Posterior vena cava (tissue), 2 donors: ENCODE measurements at places on chromosomes 4 and X. TPM values are rescaled to one million over a fixed set of nuclear protein-coding genes. Genes with fewer than 3 reads are reported as not detected.

- no peak for DNase-seq
Measured at GRCh38 chr4:176988226-176988625, 195.5 kb upstream of the VEGFC start.

GRCh38 chr4:184763150-184763780 is 29.4 kb upstream of the CENPU start:
- DNase-seq, result no peak

- DNase-seq, result no peak
Measured at GRCh38 chr4:152485726-152486276, 50.1 kb downstream of the FBXW7 start.

- DNase-seq, result no peak
Measured at GRCh38 chrX:3362956-3363355, 16.5 kb upstream of the MXRA5 start.

DNA sequence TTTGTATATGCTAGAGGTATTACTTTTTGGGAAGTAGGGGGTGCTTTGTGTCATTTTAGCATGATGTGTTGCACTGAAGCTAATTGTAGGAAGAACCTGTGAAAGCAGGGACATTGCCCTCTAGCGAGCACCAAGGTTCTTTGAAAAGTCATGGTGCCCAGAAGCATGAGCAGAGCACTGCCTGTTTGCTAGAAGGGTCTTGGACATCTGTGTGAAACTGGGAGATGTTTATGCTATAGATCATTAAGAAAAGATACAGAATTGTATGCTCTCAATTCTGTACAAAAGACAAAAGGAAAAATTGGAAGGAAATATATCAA is 14.7 kb downstream of the GRPR start:
- no peak for DNase-seq

Gene SPATA18
- 5.8 TPM for total RNA-seq

Gene SMARCA5
- total RNA-seq, result 36.6 TPM

GRCh38 chrX:139559383-139560042 is 29.0 kb downstream of the F9 start:
- no peak for DNase-seq

Gene DDIT4L
- 4.4 TPM for total RNA-seq

- DNase-seq, result no peak
Measured at GRCh38 chrX:636981-637659, 6.5 kb downstream of the SHOX start.

DNA sequence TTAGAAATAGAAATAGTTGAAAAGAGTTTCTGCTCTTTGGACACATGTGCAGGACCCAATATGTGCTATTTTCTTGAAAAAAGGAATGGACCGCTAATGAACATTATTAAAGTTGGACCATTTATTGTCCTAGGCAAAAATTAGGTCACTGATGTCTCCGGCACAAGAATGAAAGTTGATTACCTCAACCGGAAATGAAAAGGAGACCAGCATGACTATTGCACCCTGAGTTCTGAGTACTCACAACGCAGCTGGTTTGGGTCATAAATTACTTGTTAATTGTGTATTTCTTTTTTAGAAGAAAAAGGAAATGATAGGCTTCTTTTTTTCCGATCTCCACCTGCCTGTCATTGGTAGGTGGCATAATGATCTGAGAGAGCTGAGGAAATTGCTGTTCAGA is 232.7 kb downstream of the ARHGAP24 start:
- DNase-seq, result no peak

GRCh38 chrX:15056044-15056443 is 182.8 kb downstream of the MOSPD2 start:
- no peak for DNase-seq

- DNase-seq, result no peak
Measured at GRCh38 chr4:174316546-174316945, 32.8 kb downstream of the CEP44 start.

Gene FREM3
- not detected for total RNA-seq

Gene NMU
- not detected for total RNA-seq

Gene DCLK2
- 11.1 TPM for total RNA-seq

DNA sequence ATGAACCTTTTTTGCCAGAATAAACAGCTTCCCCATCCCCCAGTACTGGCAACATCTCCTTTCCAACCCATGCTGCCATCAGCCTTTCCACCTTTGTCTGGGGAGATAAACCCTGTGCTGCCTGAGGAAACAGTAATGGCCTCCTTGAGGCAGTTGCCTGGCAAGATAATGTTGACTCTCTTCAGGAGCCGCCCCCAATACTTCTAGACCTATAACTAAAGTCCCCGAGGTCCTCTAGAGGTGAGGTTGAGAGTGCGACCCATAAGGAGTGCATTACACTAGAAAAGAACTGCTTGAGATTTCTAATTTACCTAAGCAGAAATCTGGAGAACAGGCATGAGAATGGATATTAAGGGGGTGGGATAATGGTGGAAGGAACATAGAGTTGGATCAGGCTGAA is 963.2 kb upstream of the PCDH7 start:
- DNase-seq, result no peak

DNA sequence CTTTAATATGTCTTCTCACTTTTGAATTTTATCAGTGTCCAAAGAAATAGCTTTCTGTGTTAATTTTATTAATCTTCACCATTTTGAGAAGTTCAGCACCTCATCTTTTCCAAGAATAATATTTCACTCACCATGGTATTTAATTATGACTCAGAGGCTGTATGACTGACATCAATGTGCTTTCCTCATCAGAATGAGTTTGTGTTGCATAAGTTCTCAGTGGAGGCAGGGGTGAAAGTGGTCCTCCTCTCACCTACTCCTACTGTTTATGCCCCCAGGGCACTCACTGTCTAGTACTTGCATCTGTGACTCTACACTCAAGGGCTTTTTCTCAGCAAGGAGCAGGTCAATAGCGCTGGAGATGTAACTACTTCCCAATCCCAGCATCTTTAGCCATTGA is 905.3 kb upstream of the INTU start:
- no peak for DNase-seq

Gene VCX3A
- total RNA-seq, result not detected

Gene CCDC160
- total RNA-seq, result 0.23 TPM

GRCh38 chr4:54063737-54064316 is 578 bp downstream of the CHIC2 start:
- DNase-seq, result peak; percentile 82

Gene ADH1B
- total RNA-seq, result 529 TPM

DNA sequence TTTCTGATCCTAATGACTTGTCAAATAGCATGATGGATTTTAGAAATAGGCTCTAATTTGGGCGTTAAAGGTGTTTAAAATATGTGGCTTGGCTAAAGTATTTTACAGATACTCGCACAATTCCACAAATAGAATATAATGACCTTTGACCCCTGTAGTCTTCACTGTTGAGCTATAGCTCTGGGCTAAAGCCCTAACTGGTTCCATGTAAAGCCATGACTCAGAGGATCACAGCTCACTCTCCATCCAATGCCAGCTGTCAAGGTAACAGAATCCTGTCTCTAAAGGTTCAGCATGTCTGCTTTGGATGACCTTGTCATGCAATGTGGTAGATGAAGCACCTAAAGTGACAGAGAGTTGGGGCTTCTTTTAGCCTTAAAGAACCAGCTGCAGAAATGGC is 42.5 kb downstream of the TLR10 start:
- no peak for DNase-seq

GRCh38 chrX:30597216-30598012 is 19.8 kb upstream of the TASL start:
- DNase-seq, result no peak

Gene STPG2
- total RNA-seq, result 0.19 TPM

Gene SYN1
- 1.2 TPM for total RNA-seq

GRCh38 chr4:41257257-41257901 is 651 bp downstream of the UCHL1 start:
- peak; percentile 84 for DNase-seq

DNA sequence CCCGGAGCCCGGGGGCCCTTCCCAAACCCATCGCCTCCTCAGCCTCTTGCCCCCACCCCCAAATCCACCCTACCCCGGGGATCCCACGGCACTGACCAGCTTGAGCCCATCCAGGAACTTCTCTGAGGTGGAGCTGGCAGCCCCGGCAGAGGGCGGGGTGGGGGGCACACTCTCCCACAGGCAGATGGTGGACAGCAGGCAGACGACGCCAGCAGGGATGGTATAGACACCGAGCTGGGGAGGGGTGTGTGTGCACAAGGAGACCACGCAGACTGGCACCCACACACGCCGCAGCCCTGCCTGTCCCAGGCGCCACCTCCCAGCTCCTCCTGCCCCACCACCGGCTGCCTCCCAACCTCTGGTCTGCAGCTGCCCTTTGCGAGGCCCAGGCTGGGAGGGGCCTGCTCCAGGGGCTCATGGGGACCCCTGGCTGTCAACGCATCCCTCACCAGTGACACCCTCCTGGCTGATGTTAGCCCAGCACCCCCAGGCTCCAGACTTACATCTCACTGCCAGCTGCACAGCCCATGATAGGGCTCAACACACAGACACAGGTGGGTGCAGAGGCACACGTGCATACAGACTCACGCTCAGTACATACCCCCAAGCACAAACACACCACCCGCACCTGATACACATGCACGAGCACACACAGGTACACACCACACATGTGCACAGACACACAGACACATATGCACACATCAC is 4.2 kb downstream of the SLC49A3 start:
- DNase-seq, result no peak

DNA sequence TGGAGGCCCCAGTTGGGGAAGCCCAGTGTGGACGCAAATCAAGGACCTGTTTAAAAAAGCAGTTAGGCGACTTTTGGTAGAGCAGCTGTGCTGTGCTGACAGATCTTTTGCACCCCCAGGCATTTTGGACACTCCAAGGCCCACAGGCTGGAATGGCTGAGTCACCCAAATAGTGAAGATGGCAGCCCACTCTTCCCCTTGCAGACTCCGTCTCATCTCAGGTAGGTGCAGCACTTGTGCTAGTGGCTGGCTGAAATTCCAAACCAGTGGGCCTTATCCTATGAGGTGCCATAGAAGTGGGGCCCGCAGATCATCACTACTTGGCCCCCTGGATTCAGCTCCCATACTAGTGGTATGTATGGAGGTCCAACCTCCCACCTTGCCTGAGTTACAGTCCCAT is 42.8 kb downstream of the CPXCR1 start:
- no peak for DNase-seq

Gene GPR34
- 35.4 TPM for total RNA-seq

GRCh38 chr4:169266081-169266480 is 4.7 kb downstream of the SH3RF1 start:
- DNase-seq, result no peak
